Activated T-helper 1 cell treated with anti-CD3 and anti-CD28 coated beads, Interleukin-12 subunit alpha, Interleukin-12 subunit beta, Interleukin-2, Interleukin-4 antibody, amounts not matched to agents 30 ng/mL and 10 ng/mL and 1 ng/mL, durations not matched to agents 14 hours and 24 hours and 36 hours (primary cell): ENCODE measurements at places on chromosomes 5 and 9. TPM values are rescaled to one million over a fixed set of nuclear protein-coding genes. Genes with fewer than 3 reads are reported as not detected.

DNA sequence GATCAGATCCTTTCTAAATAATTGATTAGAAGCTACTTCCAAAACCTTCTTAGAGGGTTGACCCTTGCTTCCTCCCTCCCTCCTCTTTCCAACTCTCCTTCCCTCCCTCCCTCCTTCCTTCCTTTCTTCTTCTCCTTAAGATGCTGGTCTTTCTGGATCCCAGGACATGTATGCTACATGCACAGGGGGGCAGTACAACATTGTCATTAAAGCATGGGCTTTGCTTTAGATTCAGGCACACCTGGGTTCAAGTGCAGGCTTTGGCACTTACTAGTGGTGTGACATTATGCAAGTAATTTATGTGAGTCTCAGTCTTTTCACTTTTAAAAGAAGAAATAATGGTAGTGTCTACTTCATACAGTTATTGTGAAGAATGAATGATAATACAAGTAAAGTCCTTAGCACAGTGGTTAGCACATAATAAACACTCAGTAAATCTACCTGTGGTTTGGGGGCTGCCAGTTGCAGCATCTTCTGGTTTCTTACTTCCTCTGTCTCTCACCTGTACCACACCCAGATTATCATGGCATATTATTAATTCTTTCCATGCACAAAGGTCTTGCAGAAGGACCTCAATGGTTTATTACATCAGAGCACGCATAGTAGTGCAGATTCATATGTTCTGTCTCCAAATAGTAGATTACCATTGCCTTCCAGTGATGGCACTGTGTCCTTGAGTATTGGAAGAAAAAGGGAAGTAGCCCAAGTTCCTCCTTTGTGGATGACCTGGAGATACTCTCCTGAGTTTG, 154.1 kb downstream of the ARHGAP26 start:
- DNase-seq, result no peak
- H3K27ac ChIP-seq, result no peak overlapping the region
- H3K4me1 ChIP-seq, result peaks cover 53% of the 10 kb centered on the region

- no peak overlapping the region for H3K27ac ChIP-seq
- no peaks in the 10 kb centered on the region for H3K27me3 ChIP-seq
- DNase-seq, result no peak
- no peaks in the 10 kb centered on the region for H3K36me3 ChIP-seq
- no peak overlapping the region for H3K4me3 ChIP-seq
- H3K4me1 ChIP-seq, result no peaks in the 10 kb centered on the region
Observed at GRCh38 chr9:106880863-106881262, 17.9 kb downstream of the ZNF462 start.

DNA sequence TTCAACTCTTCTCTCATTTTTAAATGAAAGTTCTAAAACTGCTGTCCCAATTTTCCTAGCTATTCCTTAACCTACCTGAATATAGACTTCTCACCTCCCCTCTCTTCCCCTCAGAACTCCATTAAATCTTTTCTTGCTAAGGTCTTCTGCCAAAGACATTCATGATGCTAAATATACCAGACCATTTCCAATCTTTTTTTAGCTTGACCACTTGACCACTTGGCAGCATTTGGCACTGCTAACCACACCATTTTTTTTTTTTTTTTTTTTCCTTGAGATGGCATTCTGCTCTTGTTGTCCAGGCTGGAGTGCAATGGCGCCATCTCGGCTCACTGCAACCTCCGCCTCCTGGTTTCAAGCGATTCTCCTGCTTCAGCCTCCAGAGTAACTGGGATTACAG, 3.6 kb upstream of the ZNF131 start:
- peaks cover 2% of the 10 kb centered on the region for H3K27me3 ChIP-seq
- H3K4me1 ChIP-seq, result peaks cover 12% of the 10 kb centered on the region
- no peak for DNase-seq
- peaks cover 2% of the 10 kb centered on the region for H3K36me3 ChIP-seq
- no peak overlapping the region for H3K27ac ChIP-seq

DNA sequence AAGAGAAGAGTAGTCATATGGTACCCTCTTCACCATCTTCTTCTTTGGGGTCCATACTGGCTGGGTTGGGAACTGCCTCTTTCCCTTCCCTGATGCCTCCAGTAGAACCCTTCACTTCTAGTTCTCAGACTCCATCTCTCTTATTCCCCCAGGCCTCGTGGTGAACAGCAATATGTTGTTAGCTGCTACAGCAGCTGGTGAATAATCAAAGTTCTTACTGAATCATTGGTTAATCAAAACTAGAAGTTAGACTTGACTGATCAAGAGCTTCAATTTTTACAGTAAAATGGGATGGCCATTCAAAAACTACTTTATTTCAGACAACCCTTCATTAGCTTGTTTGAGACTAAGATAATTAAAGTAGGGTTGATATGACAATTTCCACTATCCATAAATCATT, 190.9 kb upstream of the GNA14 start:
- no peak overlapping the region for H3K27ac ChIP-seq
- DNase-seq, result no peak
- peaks cover 6% of the 10 kb centered on the region for H3K36me3 ChIP-seq
- H3K4me1 ChIP-seq, result peaks cover 18% of the 10 kb centered on the region
- H3K4me3 ChIP-seq, result no peak overlapping the region
- H3K27me3 ChIP-seq, result no peaks in the 10 kb centered on the region

GRCh38 chr9:101270302-101270701, 114.5 kb downstream of the BAAT start:
- H3K36me3 ChIP-seq, result no peaks in the 10 kb centered on the region
- no peak overlapping the region for H3K27ac ChIP-seq
- no peaks in the 10 kb centered on the region for H3K27me3 ChIP-seq
- DNase-seq, result no peak
- H3K4me1 ChIP-seq, result no peaks in the 10 kb centered on the region

- no peaks in the 10 kb centered on the region for H3K36me3 ChIP-seq
- no peak overlapping the region for H3K4me3 ChIP-seq
- DNase-seq, result no peak
- H3K27me3 ChIP-seq, result peaks cover 10% of the 10 kb centered on the region
- H3K27ac ChIP-seq, result no peak overlapping the region
- peaks cover 8% of the 10 kb centered on the region for H3K4me1 ChIP-seq
Observed at GRCh38 chr5:14937254-14937653, 65.7 kb upstream of the ANKH start.

OR1J2 gene
- total RNA-seq, result not detected in 2 replicates

GFRA3 gene
- total RNA-seq, result 0.13 TPM in 1 of 2 replicates, not detected in the other

MEIKIN gene
- not detected in 2 replicates for total RNA-seq

RLN2 gene
- 1.1 and 1.5 TPM in 2 replicates for total RNA-seq

FYB1 gene
- 100 and 107 TPM in 2 replicates for total RNA-seq

GPBP1 gene
- total RNA-seq, result 94.6 and 106 TPM in 2 replicates

CXCL14 gene
- total RNA-seq, result not detected in 2 replicates

SOX30 gene
- total RNA-seq, result 0.12 and 0.29 TPM in 2 replicates
